Left lung (tissue), 14 donors: ENCODE measurements at places on chromosomes 5 and 9. TPM values are rescaled to one million over a fixed set of nuclear protein-coding genes. Genes with fewer than 3 reads are reported as not detected.
A peak's percentile ranks its signal among the peaks of the same experiment; 100 is the strongest.

GRCh38 chr9:123035791-123036190 lies 2.3 kb downstream of the GPR21 start:
- DNase-seq, result no peak
- H3K4me1 ChIP-seq, result no peaks in the 10 kb centered on the region
- no peaks in the 10 kb centered on the region for H3K27me3 ChIP-seq
- H3K4me3 ChIP-seq, result no peak overlapping the region

The UBLCP1 gene
- 49.9 TPM for polyA plus RNA-seq

GRCh38 chr5:96601715-96602244 lies 60.4 kb upstream of the CAST start:
- DNase-seq, result no peak
- no peak overlapping the region for H3K27ac ChIP-seq
- no peaks in the 10 kb centered on the region for H3K27me3 ChIP-seq
- H3K4me1 ChIP-seq, result no peaks in the 10 kb centered on the region
- H3K36me3 ChIP-seq, result no peaks in the 10 kb centered on the region

GRCh38 chr9:93205045-93205768 lies 21.3 kb downstream of the WNK2 start:
- no peaks in the 10 kb centered on the region for H3K4me1 ChIP-seq
- no peaks in the 10 kb centered on the region for H3K27me3 ChIP-seq
- H3K36me3 ChIP-seq, result no peaks in the 10 kb centered on the region
- H3K4me3 ChIP-seq, result no peak overlapping the region
- DNase-seq, result peak; percentile 78
